ENCODE measurements at places on chromosomes 3 and 15.

GRCh38 chr3:4501437-4501836, 8.3 kb downstream of the ITPR1 start:
- no peak for DNase-seq

- DNase-seq = no peak
Measured at GRCh38 chr3:126126286-126126685, 42.4 kb upstream of the SLC41A3 start.

GRCh38 chr15:95590533-95591044, 739.9 kb upstream of the NR2F2 start:
- DNase-seq = no peak

DNA sequence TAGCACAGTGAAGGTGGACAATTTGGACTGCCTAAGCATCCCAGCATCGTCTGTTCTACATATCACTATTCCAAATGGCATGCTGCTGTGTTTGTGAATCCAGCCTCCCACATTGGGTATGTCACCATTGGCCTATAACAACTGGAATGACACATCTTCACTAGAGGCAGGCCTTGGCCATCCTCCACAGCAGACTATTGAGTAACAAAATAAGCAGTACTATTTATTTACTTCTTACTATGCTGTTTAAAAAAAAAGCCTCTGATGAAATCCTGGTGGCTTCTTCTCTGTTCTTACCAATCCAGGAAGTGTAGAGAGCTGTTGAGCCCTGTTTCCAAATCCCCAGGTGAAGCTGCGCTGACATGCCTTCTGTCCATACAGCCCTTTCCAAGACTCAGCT, 30.6 kb upstream of the CERS3 start:
- DNase-seq = no peak

DNA sequence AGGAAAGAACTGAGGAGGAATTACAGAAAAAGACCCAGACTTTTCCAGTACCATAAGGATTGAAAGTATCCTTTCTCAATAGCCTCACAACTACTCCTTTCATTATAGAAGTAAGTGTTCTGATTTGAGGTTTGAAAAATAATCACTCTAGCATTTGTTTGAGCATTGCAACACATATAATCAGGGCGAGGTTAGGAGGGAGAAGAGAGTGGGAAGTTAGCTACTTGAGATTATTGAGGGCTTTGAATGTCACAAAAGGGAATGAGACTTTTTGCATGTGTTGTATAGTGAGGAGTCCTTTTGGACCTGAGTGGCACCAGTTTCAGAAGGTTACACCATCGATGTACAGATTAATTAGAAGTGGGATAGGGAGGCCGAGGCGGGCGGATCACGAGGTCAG, 65.2 kb upstream of the TNIK start:
- no peak for DNase-seq

- DNase-seq = no peak
Measured at GRCh38 chr3:53261712-53262111, 5.9 kb upstream of the TKT start.

GRCh38 chr3:3037156-3037555, 73.0 kb downstream of the IL5RA start:
- no peak for DNase-seq

DNA sequence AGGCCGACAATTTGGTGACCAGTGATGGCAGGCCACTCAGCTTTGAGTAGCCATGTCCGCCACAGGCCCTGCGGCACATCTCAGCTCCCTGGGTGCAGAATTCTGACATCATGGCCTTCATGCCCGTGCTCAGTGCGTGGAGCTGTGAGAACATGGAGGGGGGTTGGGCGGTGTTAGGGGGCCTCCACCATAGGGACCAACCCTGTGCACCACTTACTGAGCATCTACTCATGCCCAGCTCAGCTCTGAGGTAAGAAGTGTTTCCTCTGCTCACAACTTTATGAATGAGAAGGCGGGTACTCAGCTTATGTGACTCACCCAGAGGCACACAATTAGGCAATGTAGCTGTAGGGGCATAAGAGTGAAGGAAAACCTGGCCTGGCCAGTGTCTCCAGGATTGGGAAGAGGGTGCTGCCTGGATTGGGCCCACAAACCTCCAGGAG, 10.5 kb downstream of the ACOX2 start:
- DNase-seq = no peak

GRCh38 chr3:114675104-114675503, 381.3 kb downstream of the TIGIT start:
- DNase-seq = no peak

- no peak for DNase-seq
Measured at GRCh38 chr3:122680475-122681283, at the start of gene PARP14. PARP14 (plus strand) TSS chr3:122680839; CDS start chr3:122680884, 45 bp downstream.

GRCh38 chr15:73782344-73782959, 29.3 kb upstream of the INSYN1 start:
- no peak for DNase-seq

DNA sequence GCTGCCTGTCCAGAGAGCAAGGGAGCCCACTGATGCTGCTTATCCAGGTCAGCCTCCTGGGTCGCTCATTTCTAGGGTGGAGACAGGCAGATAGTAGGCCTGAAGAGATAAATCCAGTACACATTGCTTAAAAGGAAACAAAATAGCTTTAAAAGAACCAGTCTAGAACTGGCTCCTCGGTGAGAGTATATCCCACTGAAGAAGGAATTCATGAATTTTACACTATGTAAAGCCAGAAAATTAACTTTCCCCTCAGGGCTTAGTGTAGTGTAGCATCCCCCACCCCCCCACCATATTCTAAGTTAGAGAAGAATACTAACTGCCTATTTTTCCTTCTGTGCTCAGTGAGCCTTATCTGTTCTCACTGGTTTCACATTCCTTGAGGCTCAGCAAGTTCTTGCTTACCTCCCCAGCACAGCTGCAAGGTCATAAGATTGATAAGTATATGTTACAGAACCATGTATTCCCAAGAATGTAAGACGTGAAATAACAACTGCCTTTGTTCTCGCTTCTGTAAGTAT, 30.5 kb upstream of the NOX5 start:
- DNase-seq = no peak

GRCh38 chr15:55394694-55395093, 13.5 kb downstream of the CCPG1 start:
- no peak for DNase-seq

DNA sequence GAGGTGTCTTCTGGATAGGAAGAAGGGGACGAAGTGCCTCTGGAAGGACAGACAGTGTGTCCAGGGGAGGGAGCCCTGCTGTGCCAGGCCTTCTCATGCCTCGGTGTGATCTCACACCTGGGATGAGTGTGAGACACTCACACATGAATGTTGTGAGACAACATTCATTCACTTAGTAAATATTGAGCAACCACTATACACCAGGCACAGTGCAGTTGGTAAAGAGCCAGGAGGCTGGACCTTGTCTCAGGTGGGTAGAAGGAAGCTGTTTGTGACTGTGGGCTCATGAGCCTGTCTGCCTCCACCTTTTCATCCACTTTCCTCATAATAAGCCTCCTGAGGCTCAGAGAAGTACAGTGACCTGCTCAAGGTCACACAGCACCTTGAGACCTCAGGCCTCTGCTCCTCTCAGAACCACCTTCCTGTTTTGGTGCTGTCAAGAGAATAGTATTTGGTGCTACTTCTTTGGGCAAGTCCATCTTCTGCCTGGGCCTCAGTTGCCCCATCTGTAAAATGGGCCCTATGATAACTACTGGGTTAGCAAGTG, 20.9 kb downstream of the SLC6A6 start:
- DNase-seq = no peak

DNA sequence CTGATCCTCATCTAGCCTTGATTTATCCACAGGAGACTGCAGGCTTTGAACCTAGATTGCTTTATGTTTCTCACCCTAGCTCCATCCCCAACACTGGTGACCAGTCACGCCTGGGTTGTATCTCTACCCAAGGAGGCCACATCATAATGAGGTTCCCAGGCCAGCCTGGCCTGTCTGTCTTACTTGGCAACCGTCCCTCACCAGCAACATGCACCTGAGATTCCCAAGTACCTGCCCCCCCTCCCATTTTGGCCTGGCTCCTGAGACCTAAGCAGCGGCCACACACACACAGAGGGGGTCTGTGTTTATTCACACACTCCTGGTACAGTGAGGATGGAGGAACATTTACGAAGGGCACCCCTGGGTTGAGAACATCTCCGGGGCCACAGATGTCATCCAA, 2.4 kb downstream of the CAMK2N2 start:
- no peak for DNase-seq

DNA sequence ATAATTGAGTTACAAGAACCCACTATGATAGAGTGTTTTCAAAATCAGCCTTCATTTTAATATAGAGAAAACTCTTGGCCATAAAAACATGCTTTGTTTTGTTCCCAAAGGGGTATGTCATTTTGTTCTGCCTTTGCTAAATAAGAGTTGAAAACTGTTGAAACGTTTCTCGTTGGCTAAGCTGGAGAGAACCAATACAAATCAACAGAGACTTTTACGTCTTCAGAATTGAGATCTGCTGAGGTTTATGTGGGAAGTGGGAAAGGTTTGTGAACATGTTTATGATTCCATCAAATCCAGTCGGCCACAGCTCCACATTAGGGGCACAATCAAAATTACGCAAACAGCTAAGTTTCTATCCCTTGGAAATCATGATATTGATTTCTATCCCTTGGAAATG, 102.0 kb downstream of the IGF2BP2 start:
- no peak for DNase-seq

- peak; percentile 80 for DNase-seq
Measured at GRCh38 chr15:72231833-72232478, 966 bp upstream of the PKM start.

GRCh38 chr3:65676580-65676979, 362.1 kb downstream of the MAGI1 start:
- no peak for DNase-seq

DNA sequence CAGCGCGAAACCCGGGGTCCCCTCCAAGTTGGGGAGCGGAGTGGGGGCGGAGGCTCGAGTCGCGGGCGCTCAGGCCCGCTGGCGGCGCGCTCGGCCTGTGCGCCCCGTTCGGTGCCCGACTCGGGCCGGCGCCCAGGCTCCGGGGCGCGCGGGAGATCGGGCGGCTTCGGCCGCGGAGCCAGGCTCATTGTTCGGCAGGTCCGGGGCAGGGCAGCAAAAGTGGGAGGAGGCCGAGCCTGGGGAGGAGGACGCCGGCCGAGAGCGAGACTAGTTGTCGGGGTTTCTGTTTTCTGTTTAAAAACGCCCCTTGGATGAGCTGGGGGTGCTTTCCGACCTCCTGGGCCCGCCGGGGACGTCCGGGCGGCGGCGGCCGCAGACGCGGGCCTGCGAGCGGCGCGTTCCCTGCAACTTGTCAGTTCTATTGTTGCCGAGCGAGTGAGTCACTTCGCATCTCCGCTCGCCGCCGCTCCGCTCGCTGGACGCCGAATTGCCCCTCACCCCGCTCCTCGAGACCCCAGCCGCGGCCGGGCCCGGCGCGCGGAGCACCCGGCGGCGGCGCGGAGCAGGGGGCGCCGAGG, 676 bp downstream of the TCF12 start:
- DNase-seq = no peak

- DNase-seq = no peak
Measured at GRCh38 chr3:149726716-149727407, 25.4 kb downstream of the COMMD2 start.

DNA sequence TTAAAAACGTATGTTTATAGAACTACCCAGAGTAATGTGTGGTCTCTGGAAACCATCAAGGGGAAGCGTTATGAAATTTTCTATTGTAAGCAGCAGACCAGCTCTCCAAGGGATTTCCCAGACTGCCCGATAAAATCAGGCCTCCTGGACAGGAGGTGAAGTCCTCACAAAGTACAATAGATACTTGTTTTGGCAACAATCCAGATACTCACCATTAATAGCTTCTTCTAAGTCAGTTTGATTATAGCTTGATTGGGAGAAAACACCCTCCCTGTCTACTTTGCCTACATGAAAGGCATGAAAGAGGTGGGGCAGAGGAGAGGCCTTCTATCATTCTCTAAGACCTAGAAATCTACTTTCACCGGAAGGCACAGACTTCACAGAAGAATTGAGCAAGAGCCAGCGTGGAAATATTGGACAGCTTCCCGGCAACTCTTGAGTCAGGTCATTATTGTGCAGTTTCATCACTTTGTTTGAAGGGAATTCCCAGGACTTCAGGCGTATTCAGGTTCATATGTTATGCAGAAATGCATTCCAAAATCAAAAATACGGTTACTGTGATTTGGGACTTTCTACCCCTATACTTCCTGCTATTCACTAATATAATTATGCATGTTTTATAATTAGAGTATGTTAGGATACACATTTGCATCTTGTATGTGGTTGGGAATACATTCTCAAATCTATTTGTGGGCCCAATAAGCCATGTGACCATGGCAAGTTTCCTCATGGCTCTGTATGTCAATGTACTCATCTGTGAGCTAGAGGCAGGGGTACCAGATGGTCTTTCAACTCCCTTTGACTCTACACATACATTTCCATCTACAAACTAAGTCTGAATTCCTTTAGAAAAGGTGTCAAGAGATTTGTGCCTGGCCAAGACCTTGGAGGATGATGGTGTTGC, 103.5 kb downstream of the CD47 start:
- DNase-seq = no peak

DNA sequence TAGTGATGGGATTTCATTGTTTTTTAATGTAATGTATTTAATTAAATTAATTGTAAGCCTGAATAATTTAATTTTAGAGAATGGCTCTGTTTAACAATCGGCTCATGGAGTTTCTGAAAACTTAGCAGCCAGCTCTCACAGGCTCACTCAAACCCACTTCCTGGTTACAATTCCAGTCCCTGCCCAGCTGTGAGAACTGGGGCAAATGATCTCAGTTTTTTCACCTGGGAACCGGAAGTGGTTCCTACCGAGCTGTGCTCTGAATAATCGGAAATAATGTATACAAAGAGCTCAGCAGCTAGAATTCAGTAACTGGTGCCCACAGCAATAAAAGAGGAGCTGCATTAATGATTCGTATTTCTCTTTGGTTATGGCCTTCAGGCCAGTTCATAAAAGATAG, 244.3 kb upstream of the MCTP2 start:
- DNase-seq = no peak

GRCh38 chr15:45919806-45920205, 285.0 kb downstream of the SQOR start:
- DNase-seq = no peak

DNA sequence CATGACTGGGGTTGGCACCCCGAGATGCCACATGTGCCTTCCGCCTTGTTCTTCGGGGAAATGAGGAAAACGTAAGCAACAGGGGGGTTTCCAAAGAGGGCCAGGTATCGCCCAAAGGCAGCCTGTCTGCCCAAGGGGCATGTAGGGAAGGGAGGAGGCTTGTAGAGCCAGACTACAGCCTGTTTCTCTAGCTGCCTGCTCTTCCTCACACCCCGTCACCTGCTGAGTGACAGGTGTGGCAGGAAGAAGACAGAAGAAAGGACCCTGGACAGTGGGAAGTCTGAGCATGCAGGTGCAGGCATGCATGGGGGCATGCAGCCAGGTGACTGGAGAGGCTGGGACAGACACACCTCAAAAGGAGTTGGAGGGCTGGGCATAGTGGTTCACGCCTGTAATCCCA, 9.8 kb downstream of the PLA2G4E start:
- no peak for DNase-seq

GRCh38 chr3:161295325-161295724, 74.2 kb downstream of the NMD3 start:
- no peak for DNase-seq

Data from SHP77 treated with DMSO at 0.1 percent for 48 hours (cell line).